Vagina (tissue), 2 donors: ENCODE measurements at places on chromosomes 5 and 9. TPM values are rescaled to one million over a fixed set of nuclear protein-coding genes. Genes with fewer than 3 reads are reported as not detected.

Gene KCNV2
- total RNA-seq: not detected

Gene MARCOL
- not detected for total RNA-seq

Gene PCDHA12
- total RNA-seq: 0.25 TPM

Gene INSL6
- total RNA-seq: not detected

Gene LEAP2
- total RNA-seq: 4.2 TPM

Gene PCDHGB6
- 12.5 TPM for total RNA-seq

Gene RAB3C
- 2.5 TPM for total RNA-seq
